ENCODE measurements at places on chromosomes 5 and 9. TPM values are rescaled to one million over a fixed set of nuclear protein-coding genes. Genes with fewer than 3 reads are reported as not detected.
A peak's percentile ranks its signal among the peaks of the same experiment; 100 is the strongest.

DNA sequence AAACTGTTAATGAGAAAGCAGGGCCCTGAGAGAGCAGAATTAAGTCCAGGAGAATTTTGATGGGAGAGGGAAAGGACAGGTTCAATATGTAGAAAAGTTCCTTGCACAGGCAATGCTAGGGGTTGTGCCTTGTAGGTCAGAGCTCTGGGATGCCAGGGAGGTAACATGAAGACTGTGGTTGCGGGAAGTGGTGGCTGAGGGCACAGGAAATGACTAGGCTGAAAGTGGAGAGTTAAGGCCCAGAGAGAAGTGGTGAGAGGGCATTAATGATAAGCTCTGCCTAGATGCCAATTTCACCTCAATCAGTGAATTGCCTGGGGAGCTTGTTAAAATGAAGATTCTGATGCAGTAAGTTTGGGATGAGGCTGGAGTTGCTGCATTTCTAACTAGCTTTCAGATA is 31.5 kb upstream of the PPP3R2 start:
- H3K4me1 ChIP-seq, result no peaks in the 10 kb centered on the region
- DNase-seq, result no peak
- no peaks in the 10 kb centered on the region for H3K27me3 ChIP-seq
- H3K4me3 ChIP-seq, result no peak overlapping the region
- H3K36me3 ChIP-seq, result no peaks in the 10 kb centered on the region

- H3K27me3 ChIP-seq, result no peaks in the 10 kb centered on the region
- no peak overlapping the region for H3K27ac ChIP-seq
- no peak for DNase-seq
- H3K4me3 ChIP-seq, result no peak overlapping the region
- peaks cover 40% of the 10 kb centered on the region for H3K36me3 ChIP-seq
- H3K4me1 ChIP-seq, result peaks cover 25% of the 10 kb centered on the region
Observed at GRCh38 chr5:67173959-67174358, 22.6 kb downstream of the CD180 start.

- DNase-seq, result no peak
- H3K27me3 ChIP-seq, result no peaks in the 10 kb centered on the region
- no peaks in the 10 kb centered on the region for H3K4me1 ChIP-seq
- H3K4me3 ChIP-seq, result no peak overlapping the region
- no peaks in the 10 kb centered on the region for H3K36me3 ChIP-seq
Observed at GRCh38 chr5:107519900-107520354, 150.8 kb downstream of the EFNA5 start.

GRCh38 chr9:88796947-88797346 is 194.3 kb upstream of the S1PR3 start:
- H3K27me3 ChIP-seq, result peaks cover 23% of the 10 kb centered on the region
- H3K4me1 ChIP-seq, result peaks cover 8% of the 10 kb centered on the region
- no peak overlapping the region for H3K27ac ChIP-seq
- no peak for DNase-seq

DDX4 gene
- polyA plus RNA-seq, result not detected

DNA sequence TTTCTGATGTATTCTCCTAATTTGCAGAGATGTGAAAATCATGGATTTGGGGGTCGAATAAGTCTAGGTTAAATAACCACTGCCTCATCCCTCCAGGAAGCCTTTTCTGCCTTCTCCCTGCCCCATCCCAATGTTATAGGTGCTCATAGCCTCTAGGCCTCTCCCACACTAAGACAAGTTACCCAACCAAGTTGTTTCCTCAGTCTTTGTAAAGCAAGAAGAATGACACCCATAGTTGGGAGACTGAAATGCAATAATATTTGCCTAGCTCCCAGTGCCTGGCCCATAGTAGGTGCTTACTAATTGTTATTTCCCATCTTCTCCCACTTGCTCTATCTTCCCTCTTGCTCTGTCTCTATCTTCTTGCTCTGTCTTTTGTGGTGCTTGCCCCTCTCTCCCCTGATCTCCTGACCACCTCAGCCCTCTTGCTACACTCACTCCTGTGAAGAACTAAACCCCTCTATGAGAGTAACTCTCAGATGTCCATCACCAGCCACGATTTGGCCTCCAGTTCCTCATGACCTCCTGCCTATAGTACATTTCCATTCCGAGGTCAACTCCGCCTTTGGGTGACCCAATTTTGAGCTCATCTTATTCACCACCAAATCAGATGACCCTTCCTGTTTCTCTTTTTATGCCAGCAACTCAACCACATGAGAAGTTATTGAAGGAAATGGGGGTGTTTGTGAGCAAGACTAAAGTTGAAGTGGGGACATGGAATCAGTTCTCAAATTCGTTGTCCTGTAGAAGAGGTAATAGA is 7.0 kb downstream of the AFAP1L1 start:
- no peaks in the 10 kb centered on the region for H3K36me3 ChIP-seq
- no peaks in the 10 kb centered on the region for H3K4me1 ChIP-seq
- H3K4me3 ChIP-seq, result no peak overlapping the region

- H3K4me3 ChIP-seq, result no peak overlapping the region
- H3K4me1 ChIP-seq, result no peaks in the 10 kb centered on the region
- no peak overlapping the region for H3K27ac ChIP-seq
- no peaks in the 10 kb centered on the region for H3K27me3 ChIP-seq
Observed at GRCh38 chr9:127358023-127358535, 38.9 kb upstream of the SLC2A8 start.

DNA sequence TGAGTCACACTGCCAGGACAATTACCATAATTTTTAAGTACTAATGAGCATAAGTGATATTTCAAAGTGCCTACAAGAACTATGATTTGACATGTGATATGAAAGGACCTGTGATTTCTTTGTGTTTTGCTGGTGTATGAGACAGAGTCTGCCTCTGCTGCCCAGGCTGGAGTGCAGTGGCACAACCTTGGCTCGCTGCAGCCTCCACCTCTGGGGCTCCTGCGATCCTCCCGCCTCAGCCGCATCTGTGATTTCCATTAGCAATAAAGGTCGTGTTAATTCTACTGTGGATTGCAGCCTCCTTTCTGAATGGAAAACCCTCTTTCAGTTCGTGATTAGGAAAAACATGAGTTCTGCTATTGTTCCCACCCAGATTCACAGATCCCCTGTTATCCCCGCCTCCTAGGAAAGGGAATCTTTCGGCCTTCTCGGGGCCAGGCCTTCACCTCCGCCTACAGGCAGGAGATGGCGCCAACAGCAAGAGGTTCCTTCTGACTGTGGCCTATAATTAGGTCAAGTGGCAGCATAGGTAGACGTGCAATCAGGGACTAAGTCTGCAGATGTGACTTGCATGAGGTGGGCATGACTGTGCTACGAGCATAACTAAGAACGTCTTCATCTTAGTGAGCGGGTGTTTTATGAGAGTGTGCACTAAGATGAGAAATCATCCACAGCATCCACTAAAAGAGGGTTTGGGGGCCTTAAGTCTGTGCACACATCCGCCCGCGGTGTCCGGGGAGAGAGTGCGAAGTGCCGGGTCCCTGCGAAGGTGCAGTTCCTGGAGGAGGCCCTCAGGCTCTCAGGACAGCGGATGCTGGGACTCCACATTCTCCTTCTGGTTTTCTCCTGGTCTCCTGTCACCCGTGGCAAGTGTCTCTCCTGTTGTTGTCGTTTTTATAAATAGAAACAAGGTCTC is 23.1 kb downstream of the TRIM7 start:
- no peaks in the 10 kb centered on the region for H3K36me3 ChIP-seq
- H3K27ac ChIP-seq, result peak overlapping the region; percentile 50
- peak overlapping the region; percentile 79 for H3K4me3 ChIP-seq
- H3K4me1 ChIP-seq, result peaks cover 21% of the 10 kb centered on the region
- H3K27me3 ChIP-seq, result no peaks in the 10 kb centered on the region

Measured in naive B cell (primary cell).